MG63 (cell line): ENCODE measurements at places on chromosomes 1 and 21. TPM values are rescaled to one million over a fixed set of nuclear protein-coding genes. Genes with fewer than 3 reads are reported as not detected.

DNA sequence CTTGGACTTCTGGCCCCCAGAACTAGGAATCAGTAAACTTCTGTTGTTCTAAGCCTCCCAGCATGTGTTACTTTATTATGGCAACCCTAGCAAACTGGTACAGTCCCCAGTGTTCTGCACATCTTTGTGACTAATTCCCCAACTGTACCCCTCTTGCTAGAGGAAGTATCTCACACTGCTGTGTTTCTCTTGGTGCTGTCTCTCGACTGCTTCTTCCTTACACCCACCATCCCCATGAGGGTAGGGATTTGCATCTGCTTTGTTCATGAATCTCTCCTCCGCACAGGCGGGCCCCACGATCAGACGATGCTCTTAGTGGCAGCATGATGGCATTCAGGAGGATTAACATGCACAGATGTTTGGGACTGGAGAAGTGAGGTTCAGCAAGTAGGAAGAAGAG is 46.7 kb downstream of the CLIC6 start:
- DNase-seq, result no peak

DNA sequence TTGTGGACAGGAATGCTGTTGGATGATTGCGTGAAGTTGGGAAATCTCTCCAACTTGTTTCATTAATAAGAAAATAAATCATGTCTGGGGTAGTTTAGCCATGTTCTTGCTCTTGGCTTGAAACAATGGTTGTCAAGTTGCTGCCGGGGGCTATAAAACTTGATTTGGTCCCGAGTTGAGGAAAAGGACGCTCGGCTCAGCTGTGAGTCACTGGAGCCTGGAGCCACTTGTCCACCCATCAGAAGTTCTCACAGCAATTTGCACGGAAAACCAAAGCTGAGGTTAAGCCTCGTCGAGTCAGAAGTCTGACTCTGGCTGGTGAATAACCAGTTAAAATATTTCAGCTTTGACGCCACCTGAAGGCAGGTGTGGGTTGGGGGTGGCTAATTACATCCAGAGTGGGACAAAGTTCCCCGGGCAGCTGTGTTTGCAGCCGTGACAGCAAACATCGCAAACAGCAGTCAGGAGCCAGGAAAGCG is 19.7 kb upstream of the RIPK4 start:
- DNase-seq, result peak; percentile 72

DNA sequence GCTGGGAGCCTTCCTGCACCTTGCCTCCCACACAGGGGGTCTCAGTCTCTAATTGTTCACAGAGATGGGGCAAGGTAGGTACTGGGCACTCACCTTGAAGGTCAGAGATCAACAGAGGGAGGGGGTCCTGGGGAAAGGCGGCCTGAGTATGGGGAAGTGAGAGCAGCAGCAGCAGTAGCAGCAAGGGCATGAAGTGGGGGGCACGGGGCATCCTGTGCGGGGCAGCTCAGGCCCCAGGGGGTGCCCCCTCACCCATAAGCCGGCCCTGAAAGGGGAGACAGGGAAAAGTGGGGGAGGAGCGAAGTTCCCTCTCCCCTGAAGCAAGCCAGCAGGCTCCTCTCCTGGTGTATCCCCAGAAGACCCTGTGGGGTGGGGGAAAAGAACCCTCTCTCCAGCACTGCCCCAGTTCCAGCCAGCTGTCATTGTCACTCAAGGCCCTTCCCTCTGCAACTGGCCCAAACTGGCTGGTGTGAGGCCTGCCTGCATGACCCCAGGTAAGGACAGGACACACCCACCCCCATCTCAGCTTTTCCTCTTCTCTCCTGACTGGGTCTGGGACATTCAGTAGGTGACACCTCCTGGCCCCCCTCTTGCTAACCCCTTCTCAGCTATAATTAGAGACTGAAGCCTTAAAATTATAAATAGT is 3.9 kb downstream of the SEMA6C start:
- no peak for DNase-seq

- DNase-seq, result no peak
These were observed 428.2 kb downstream of the SMYD3 start for GRCh38 chr1:246078888-246079252.

GRCh38 chr1:119885903-119886783 is 10.2 kb downstream of the ADAM30 start:
- peak; percentile 31 for DNase-seq

DNA sequence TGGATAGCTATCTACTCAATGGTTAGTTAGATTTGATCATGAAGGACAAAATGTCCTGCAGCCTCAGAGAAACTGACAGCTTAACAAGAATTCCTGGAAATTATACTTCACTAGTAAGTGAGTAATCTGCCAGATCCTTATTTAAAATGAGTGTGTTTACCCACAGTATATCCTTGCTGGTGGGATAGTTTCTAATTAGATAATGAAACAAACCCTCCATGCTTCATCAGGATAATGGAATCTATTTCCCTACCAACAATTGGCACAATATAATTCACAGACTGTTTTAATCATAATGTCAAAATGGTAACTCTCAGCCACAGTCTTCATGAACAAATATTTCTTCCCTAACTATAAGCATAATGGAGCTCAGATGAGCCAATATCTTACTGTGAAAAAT is 239.4 kb upstream of the ST6GALNAC5 start:
- DNase-seq, result no peak

The TRAF5 gene
- total RNA-seq, result 5.8 and 22.9 TPM in 2 replicates

The CFHR1 gene
- not detected in 2 replicates for total RNA-seq
